Right cardiac atrium (tissue), 5 donors: ENCODE measurements at places on chromosomes 1 and 21. TPM values are rescaled to one million over a fixed set of nuclear protein-coding genes. Genes with fewer than 3 reads are reported as not detected.

- no peak for DNase-seq
These were observed 44.0 kb downstream of the OPTC start for GRCh38 chr1:203537806-203538464.

DNA sequence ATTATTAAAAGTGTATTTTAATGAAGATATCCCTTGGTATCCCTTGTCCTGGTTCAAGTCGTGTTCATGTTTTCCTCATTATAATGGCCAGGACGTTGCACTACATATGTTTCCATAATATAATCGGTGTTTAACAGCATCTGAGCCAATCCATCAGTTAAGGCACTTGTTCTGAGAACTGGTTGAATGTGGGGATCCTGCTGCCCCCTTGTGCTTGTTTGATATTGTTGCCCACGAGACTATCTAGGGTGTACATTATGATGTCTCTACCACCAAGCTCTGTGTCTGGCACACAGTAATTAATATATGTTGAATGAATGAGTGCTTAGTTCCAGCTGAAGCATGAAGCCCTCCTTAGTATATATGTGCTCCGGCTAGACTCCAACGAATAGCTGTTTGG is 193.0 kb downstream of the CACNA1E start:
- DNase-seq = no peak

DNA sequence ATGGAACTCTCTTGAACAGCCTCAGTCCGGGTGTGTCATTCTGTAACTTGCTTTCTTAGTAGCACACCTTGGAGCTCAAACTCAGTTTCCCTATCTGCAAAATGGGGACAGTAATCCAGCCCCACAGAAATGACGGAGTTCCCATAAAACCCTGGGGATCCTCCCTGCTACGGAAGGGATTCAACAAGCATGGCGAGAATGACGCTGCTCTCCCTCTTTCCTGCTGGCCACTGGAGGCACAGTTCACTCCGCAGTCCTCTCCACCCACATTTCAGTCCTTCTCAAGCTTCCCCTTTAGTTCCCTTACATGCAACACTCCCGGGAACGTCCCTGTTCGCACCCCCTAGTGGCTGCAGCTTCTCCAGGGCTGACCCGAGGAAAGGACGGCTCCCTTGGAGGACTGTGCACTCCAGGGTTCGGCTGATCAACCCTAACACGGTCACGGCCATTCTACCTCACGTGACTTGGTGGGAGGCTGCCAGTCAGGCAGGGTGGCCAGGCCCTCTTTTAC is 20.6 kb downstream of the RUNX3 start:
- DNase-seq = peak; percentile 70

- DNase-seq = peak; percentile 93
These were observed at the start of gene FABP3 for GRCh38 chr1:31373056-31373896. TSS of gene FABP3 (minus strand) at chr1:31373076. CDS start at chr1:31373014, 62 bp downstream.

- no peak for DNase-seq
These were observed 24.4 kb downstream of the RC3H1 start for GRCh38 chr1:173997791-173998190.

DNA sequence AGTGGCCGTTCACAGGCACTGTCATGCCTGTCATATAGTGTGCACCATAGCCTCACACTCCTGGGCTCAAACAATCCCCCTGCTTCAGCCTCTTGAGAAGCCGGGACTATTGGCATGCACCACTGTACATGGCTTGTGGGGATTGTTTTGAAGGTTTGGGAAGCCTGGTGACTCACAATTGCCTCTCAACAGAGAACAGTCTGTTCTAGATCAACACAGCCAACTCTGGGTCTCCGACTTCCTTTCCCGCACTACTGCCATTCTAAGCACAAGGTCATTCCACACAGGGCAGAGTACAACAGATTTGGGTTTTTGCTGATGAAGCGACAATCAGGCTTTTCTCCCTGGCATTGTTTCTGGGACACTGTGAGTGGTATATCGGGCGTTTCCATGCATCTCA is 15.5 kb upstream of the AHCTF1 start:
- peak; percentile 85 for DNase-seq

DRAXIN gene
- not detected for total RNA-seq

DNA sequence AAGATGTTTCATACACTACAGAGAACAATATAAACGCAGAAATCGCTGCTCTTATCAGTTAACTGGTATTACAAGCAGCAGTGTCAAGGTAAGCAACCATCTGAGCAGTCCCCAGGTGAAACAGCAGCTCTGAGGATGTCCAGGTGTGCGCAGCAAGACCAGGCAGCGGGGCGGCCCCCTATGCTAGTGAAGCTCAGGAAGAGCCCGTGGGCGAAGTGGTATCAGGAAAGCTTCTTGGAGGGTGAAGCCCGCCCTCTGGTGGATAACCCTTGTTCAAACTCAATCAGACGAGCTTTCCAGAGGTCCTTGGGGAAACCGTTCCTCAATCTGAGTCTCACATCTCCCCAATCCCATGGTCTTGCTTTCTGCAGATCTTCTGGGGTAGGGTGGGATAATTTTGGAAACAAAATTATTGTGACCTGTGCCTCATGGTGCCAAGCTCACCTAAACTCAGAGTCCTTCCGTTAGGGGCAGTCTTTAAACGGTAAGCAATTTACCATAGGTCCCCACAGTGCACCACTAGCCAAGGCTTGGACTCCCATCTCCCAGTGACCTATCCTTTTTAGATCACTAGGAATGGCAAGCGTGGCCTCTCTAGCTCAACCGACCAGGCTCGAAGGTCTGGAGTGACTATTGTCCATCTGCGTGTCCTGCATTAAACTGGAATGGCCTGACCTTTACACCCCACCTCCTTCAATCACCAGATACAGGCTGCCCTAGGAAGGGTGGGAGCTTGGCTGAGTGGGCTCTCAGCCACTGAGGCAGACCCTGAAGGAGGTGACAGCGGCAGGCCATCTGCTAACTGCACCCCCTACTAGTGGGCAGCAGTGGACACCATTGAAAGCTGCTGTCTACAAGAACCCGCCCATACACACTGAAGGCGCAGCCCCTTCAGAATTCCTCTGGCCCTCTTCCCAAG is 13.6 kb upstream of the FAM110D start:
- peak; percentile 86 for DNase-seq

DNA sequence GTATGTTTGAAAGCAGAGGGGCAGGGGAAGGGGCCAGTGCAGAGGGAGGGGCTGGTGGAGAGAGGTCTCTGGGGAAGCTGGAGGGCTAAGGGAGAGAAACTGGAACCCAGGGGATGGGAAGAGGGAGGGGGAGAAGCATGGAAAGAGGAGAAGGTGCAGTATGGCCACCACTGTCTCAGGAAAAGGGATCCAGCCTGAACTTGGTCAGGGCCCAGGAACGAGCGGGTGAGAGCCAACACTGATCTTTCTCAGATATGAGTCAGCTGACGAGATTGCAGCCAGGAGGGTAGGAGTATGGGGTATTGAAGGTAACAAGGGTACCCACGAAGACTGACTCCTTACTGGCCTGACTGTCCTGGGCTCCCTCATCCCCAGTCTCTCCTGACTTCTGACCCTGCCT is 18.0 kb downstream of the TIE1 start:
- no peak for DNase-seq

GRCh38 chr1:78587211-78587610 is 33.0 kb upstream of the IFI44L start:
- no peak for DNase-seq

HCRTR1 gene
- 0.37 TPM for total RNA-seq

RPE65 gene
- total RNA-seq = not detected

- DNase-seq = no peak
These were observed 99.9 kb upstream of the SERBP1 start for GRCh38 chr1:67530071-67530470.

GRCh38 chr1:11913291-11913690 is 12.9 kb downstream of the KIAA2013 start:
- DNase-seq = no peak

DNA sequence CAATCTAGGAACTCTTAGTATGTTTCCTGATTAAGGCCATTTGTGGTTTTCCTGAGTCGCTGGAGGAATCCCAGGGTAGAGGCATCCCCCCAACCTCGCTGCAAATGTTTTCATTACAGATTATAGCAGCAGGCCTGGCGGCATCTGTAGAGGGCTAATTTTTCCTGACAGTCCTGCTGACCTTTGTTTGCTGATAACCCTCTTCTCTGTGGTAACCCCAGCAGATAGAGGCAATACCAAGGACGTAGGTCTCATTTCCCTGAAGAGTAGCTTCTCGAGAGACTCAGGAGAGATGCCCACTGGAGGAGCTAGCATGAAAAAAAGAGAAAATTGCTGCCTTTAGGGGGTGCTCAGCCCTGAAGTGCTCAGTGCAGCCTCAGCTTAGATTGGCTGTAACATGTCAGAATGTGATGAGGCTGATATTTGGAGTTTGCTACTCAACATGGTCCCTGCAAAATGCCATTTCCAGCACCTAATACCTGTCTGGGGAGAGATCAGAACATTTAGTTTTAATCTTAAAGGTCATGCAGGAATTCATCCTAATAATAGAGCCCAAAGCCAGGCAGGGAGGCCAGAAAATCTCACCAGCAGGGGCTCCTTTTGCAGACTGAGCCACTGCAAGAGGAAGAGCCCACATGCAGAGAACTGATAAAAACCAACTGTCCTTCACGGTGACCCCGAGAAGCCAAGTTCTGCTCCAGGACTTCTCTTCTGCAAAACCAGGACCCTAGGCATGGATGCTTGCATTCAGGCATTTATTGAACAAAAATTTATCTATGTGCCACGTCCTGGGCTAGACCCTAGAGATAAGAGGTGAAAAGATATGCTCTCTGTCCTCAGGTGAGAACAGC is 184.5 kb downstream of the KAZN start:
- DNase-seq = no peak

DNA sequence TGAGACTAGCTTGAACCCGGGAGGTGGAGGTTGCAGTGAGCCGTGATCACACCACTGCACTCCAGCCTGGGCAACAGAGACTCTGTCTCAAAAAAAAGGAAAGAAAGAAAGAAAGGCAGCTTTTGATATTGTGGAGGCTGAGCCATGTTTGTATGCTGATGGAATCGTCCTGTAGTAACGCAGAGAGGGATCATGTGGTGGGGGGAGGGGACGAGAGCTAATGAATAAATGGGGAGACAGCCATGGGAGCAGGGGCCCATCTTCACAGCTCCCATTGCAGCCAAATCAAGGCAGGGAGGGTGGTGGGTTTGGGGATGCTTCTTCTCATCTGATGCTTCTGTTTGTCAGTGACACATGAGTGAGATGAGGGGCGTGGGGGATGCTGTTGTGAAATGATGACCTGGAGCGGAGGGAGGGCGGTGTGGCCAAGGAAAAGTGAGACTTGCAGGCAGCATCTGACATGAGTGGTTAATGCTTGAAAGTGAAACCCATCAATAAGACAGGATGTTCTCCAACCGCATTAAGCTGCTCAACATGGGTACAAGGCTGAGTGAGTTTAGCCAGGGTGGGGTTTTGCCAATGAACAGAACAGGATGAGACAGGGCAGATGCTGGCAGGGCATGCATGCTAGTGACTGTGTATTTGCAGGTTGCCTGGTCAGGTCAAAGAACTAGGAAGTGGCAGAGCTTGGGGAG is 16.7 kb downstream of the SPATA21 start:
- no peak for DNase-seq
